ENCODE measurements at places on chromosomes 4 and X. TPM values are rescaled to one million over a fixed set of nuclear protein-coding genes. Genes with fewer than 3 reads are reported as not detected.

DNA sequence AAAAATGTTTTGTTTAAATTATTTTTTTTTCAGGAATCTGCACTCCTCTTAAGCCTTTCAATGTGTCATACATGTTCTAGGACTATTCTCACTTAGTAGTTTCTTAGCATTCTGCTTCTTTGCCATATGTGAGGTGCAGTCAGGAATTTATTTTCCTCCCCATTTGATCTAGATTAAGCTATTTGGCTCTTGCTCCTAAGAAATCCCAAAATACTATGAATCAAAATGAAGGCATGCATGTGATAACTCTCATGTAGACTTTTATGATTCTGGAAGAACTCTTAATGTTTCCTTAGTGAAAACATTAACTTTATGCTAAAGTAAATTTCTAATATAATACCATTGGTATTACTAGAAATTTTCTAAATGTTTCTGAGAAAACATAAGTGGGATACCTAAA lies 664.5 kb downstream of the RAPGEF2 start:
- no peak for DNase-seq

- no peak for DNase-seq
These were observed 17.2 kb upstream of the USP27X start for GRCh38 chrX:49862093-49862492.

- no peak for DNase-seq
These were observed 179.6 kb upstream of the MXRA5 start for GRCh38 chrX:3526071-3526470.

DNA sequence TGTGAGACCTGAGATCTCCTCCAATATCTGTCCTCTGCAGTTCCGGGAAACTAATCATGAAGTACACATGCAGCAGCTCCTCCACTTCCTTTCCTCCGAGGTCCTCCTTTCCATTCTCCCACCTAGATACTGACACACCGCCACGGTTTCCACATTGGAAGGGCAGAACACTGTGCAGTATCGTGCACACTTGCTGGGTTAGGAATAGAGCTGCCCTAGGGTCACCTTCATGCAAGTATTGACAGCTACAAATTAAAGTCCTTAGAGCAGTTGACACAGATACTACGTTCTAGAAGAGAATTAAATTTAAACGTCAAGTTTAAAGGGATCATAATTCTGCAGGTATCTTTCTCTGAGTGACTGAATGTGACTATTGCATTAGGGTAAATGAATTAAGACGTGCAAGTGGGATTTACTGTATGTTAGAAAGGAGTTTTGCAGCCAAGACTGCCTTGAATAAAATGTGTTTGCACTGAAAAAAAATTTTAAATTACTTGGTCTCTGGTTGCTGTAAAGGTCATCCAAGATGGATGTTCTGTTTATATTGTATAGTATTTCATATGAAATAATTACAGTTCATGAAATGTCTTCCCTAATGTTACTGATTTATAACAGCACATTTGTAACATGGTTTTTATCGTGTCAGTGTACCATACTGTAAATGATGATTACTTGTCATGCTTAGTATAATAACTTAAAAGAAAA lies 117.7 kb downstream of the STOX2 start:
- DNase-seq = no peak

DNA sequence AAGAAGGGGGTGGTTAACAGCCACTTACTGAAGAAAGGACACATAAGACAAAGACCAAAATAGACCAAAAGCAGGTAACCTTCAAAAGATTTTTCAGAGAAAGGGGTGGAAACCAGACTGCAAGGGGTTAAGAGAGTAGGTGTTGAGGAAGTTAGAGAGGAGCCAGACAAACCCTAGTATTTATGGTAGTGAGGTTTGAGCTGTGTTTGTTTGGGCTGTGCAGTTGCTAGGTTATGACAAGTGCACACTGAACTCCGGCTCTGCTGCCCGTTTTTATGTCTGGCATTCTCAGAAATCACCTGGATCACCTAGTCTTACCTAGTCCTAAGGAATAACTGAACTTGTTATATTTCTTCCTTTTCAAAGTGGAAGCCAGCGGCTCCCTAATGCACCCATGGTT lies 22.9 kb upstream of the G3BP2 start:
- DNase-seq = no peak

HSFX4 gene
- polyA plus RNA-seq = 0.35 TPM

DNA sequence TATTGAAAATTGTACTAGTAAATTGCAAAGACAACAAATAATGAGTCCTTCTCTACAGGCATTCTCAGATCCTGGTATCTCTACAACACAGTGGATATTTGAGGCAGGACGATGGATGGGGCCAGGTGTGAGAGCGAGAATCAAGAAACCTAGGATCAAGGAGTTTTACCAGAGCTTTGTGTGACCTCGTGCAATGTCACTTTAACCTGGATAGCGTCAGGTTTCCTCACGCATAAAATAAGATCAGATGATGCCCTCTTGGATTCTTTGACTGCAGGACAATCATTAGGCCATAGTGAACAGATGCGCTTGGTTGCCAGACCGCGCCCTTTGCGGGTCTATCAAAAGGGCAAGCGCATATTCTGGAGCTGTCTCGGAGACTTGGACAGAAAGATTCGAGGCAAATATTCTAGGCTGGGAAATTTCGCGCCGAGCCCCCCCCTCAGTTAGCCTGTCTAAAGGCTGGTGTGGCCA lies 66.6 kb downstream of the FBXO8 start:
- no peak for DNase-seq

HTR2C gene
- 0.58 TPM for polyA plus RNA-seq

- no peak for DNase-seq
These were observed 104.6 kb upstream of the MXRA5 start for GRCh38 chrX:3450881-3451570.

THAP9 gene
- polyA plus RNA-seq = 11.9 TPM

- DNase-seq = no peak
These were observed 78.8 kb upstream of the TEX13A start for GRCh38 chrX:105299286-105299685.

DNA sequence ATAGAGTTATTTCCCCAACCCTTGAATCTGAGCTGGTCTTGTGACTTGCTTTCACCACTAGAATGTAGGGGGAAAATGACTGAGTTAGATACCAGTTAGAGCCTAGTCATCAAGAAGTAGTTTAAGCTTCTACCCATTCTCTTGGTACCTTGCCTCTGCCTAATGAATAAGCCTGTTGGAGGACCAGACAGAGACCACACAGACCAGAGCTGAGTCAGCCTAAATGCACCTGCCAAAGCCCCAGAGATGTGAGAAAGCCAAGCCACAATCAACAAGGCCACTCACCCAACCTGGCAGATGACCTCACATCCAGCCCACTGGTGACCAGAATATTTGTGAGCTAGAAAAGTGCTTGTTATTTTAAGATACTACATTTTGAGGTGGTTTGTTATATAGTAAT lies 85.2 kb upstream of the DCLK2 start:
- DNase-seq = no peak

GRCh38 chr4:41132055-41132683 lies 82.2 kb downstream of the APBB2 start:
- DNase-seq = no peak

DNA sequence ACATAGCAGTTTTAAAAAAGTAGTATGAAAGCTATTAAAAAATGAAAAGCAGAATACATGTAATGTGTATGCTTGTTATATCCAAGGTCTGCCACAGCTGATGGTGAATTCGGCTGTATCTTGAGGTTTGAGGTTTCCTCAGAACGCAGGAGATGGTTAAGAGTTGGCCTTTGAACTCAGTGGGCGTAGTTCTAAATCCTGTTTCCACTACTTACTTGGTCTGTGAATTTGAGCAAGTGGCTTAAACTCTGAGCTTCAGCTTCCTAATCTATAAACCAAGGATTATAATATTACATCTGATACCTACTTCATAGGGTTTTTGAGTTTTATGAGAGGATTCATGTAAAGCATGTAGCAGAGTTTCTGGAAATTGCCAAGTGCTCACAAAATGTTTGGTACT lies 125.2 kb downstream of the STIM2 start:
- DNase-seq = no peak
